Left colon (tissue), 2 donors: ENCODE measurements at places on chromosomes 7 and 10. TPM values are rescaled to one million over a fixed set of nuclear protein-coding genes. Genes with fewer than 3 reads are reported as not detected.

CXCL12 gene
- total RNA-seq = 15.5 TPM

PI4K2A gene
- 9.4 TPM for total RNA-seq

DNA sequence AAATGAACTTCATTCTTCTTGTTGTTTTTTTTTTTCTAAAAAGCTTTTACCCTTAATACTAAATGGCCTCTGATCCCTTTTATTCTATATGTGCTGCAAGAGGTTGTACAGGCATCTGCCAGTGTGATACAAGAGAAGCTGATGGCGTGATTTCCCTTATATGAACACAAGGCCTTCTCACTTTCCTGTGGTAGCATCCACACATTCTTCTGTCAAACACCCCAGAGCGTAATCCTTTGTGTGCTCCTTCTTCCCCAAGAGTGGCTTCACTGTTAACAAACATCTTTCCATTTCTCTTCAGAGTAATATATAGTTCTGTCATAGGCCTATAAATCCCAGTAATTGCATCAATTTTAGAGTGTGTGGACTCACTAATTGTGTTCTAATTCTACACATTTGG is 86.3 kb upstream of the CAPZA2 start:
- DNase-seq = no peak

HYAL4 gene
- not detected for total RNA-seq

GRCh38 chr10:14399641-14400040 is 68.9 kb upstream of the FRMD4A start:
- DNase-seq = no peak

ATRNL1 gene
- total RNA-seq = 9.0 TPM

ASZ1 gene
- total RNA-seq = not detected

- DNase-seq = no peak
Observed at GRCh38 chr10:31774299-31774900, 154.2 kb downstream of the ARHGAP12 start.

GRCh38 chr7:90892213-90892612 is 296.1 kb downstream of the CDK14 start:
- no peak for DNase-seq

DNA sequence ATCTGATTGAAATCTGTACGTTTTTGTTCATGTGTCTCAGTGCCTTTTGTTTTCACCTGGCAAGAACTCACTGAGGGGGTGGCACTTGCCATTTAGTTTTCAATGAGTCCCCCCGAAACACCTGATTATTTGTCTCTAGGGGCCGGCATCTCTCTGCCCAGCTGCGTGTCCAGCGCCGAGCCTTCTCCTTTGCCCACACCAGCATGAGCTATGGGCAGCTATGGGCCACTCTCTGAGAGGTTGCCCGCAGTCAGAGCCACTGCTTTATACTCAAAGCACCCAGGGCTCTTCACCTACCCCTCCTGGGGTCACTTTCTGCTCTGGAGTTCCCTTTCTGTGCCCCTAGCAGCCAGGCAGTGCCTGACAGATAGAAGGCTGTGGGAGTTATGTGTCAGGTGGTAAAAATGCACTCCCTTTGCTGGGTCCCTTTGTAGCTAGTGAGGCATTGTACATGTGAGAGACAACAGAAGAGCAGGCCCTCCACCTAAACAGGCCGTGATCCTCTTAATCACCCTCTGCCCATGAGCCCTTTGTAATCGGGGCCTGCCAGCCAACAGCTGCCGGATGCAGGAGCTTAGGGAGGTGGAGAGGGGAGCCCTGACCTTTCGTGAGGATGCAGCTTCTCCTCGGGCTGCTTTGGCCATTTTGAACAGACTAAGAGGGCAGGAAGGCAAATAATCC is 133.1 kb upstream of the NPS start:
- DNase-seq = no peak

WBP1L gene
- 47.8 TPM for total RNA-seq

DNA sequence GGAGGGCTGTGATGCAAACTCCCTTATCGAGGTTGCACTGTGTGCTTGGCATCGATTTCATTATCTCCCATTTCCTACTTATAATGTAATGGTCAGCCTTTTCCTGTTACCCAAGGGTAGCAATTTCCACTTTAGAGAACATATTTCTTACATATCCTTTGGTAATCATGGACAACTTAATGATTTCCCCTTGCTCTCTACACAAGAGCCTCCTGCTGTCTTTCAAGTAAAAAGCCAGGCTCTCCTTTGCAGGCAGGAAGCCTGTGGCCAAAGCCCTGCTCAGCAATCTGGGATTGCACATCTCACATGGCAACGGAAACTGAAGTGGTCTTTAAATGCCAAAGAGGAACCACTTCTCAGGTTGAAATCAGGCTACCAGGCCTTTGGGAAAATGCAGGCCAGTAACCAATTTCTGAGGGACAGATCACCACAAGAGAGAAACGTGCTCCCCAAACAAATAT is 86.7 kb upstream of the IKZF1 start:
- DNase-seq = no peak
